ENCODE measurements at places on chromosomes 3 and 15.

DNA sequence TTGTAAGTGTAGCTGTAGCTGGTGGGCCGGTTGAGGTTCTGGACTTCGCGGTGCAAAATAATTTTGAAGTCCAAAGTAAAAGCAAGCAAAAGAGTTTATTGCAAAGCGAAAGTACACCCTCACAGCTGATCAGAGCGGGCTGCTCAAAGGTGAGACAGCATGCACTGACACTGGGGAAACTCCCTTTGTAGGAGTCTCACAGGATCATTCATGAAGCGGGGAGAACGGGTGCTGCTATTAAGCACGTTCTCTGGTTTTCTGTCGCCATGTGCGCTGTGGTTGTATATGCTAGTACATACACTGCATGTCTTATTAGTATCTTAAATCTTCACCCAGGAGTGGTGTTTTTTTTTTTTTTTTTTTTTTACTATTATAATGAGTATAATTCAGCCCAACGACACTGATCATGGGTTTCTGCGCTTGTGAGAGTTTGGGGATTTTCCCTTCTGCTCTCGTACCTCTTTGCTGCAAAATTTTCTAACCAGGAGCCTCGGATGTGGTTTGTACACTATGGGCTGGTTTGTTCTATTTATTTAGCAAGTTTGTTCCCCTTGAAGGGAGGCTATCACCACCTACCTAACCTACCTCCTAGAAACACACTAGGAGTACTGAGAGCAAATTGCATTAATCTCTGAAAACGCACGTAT lies 1.4 kb upstream of the AP4E1 start:
- peak; percentile 57 for DNase-seq

DNA sequence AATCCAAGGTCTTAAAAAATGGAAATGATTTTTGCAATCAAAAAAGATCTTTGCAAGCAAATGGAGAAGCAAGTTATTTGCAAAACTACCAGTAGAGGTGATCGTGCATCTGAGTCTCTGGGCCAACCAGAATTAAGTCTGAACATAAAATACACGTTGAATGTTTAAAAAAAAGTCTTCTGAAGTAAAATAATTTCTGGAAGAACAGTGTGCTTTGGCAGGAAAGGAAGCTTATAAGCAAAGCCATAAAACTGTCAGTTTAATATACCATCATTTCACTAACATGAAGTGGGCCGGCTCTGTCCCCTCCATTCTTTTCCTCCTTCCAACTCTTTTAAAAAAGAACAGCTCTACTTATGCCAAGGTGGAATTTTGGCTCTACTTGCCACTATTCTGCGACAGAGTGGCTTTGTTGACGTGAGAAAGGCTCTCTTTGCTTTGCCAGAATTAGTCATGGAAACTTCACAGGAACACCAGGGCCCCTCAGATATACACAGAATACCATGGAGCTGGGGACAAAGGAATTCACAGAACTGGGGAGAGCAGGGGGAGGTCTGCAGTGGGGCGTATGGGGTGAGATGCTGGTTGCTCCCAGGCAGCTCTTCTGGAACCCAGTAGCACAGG lies 29.8 kb downstream of the FSTL1 start:
- DNase-seq: no peak

GRCh38 chr3:35919160-35919559 lies 279.8 kb downstream of the ARPP21 start:
- DNase-seq: no peak

- no peak for DNase-seq
Observed at GRCh38 chr15:60989696-60990095, 239.4 kb downstream of the RORA start.

GRCh38 chr3:13487403-13487802 lies 7.3 kb downstream of the HDAC11 start:
- no peak for DNase-seq

- no peak for DNase-seq
Observed at GRCh38 chr15:66580643-66581042, 14.8 kb upstream of the LCTL start.

- no peak for DNase-seq
Observed at GRCh38 chr15:90645873-90646575, 71.1 kb upstream of the BLM start.

GRCh38 chr3:184632551-184633236 lies 71.1 kb downstream of the EPHB3 start:
- DNase-seq: no peak

- no peak for DNase-seq
Observed at GRCh38 chr3:159390656-159391212, 588.9 kb downstream of the MFSD1 start.
